Chondrocyte (in vitro differentiated cells): ENCODE measurements at places on chromosomes 12 and 14.

DNA sequence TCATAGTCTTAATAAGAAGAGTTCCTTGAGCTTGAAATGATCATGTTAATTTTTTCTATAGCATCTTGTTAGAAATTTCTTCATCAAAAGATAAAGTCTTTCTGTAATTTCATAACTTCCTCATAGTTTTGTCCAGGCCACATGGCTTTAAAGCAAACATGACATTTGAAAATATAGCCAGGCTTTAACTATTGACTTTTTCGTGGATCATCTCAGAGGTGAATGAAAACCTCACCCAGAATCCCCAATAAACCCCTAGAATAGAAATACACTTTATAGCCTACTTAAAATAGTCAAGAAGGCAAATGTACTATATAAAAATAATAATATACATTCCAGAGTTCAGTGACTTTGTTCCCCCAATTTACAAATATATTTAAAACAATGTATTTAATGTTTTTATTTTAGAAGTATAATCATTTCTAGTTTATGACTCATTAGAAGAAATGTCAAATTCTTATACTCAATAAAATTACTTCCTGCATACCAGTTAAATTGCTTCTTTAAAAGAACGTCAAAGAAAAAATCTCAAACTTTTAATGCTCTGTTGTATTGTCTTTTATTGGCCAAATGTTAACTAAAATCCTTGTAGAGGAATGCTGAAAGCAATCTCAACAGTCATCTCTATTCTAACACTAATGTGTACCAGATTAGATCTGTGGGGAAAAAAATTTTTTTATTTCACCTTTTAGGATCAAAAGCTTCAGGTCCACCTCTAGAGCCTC, 21.6 kb downstream of the EXOC5 start:
- no peak for DNase-seq

- no peak for DNase-seq
These were observed 54.3 kb downstream of the RNFT2 start for GRCh38 chr12:116792403-116792802.

- no peak for DNase-seq
These were observed 36.0 kb downstream of the SCARB1 start for GRCh38 chr12:124827588-124828184.

DNA sequence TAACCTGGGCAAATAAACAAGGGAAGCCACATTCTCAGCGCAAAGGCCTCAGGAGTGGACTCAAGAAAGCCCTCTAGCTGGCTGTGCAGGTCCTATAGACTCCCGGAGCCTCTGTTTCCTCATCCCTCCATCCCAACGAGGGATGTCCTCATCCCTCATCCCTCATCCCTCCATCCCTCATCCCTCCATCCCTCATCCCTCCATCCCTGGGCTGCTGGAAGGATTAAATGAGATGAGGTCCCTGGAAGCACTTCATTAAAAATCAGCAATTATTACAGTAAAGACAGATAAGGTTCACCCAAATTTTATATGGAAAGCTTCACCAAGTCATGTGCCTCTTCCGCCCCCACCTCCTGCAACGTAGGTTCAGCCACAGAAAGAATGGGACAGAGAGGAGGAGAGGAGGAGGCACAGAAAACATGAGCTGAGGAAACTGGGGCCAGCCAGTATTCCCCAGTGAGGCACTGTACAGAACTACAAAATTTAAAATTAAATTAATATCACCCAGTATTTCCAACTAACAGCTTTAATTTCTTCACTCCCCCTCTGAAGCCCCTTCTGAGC, 4.8 kb downstream of the ITPK1 start:
- DNase-seq, result no peak

GRCh38 chr14:95346820-95347219, 27.1 kb upstream of the CLMN start:
- no peak for DNase-seq
